ENCODE measurements at places on chromosomes 1 and 21.
A peak's percentile ranks its signal among the peaks of the same experiment; 100 is the strongest.

GRCh38 chr21:42629933-42630589, 23.4 kb upstream of the PDE9A start:
- no peak for DNase-seq

DNA sequence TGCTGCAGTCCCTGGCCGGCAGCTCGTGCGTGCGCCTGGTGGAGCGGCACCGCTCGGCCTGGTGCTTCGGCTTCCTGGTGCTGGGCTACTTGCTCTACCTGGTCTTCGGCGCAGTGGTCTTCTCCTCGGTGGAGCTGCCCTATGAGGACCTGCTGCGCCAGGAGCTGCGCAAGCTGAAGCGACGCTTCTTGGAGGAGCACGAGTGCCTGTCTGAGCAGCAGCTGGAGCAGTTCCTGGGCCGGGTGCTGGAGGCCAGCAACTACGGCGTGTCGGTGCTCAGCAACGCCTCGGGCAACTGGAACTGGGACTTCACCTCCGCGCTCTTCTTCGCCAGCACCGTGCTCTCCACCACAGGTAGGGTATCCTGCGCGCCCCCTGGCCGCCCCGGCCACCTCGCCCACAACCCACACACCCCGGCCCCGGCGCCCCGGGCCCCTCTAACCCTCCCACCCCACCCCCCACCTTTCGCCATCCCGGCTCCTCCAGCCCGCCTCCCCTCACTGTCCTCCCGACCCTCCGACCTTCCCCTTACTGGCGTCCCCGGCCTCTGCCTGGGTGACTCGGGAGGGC, 352 bp downstream of the KCNK1 start:
- DNase-seq = no peak

- DNase-seq = no peak
Observed at GRCh38 chr1:153560771-153561465, 4.7 kb downstream of the S100A2 start.

GRCh38 chr21:39972471-39972870, 105.2 kb downstream of the PCP4 start:
- no peak for DNase-seq

- no peak for DNase-seq
Observed at GRCh38 chr1:54814571-54814970, 13.4 kb upstream of the TTC22 start.

DNA sequence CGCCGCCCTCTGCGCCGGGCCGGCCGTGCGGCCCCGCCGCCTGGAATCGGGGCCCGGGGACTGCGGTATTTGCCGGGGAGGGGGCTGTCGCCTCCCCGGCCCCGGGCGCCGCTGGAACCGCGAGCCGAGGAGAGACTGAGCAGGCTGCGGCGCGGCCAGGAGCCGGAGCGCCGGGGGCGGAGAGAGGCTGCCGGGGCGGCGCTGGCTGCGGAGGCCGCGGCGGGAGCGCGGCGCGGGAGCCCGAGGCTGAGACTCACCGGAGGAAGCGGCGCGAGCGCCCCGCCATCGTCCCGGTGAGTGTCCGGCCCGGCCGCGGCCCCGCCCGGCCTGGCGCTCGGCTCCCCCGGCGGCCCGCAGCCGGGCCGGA, 746 bp downstream of the DYRK1A start:
- peak; percentile 12 for DNase-seq

GRCh38 chr1:57489358-57490036, 65.6 kb upstream of the DAB1 start:
- no peak for DNase-seq

GRCh38 chr1:67522793-67523192, 92.6 kb upstream of the SERBP1 start:
- DNase-seq = no peak

DNA sequence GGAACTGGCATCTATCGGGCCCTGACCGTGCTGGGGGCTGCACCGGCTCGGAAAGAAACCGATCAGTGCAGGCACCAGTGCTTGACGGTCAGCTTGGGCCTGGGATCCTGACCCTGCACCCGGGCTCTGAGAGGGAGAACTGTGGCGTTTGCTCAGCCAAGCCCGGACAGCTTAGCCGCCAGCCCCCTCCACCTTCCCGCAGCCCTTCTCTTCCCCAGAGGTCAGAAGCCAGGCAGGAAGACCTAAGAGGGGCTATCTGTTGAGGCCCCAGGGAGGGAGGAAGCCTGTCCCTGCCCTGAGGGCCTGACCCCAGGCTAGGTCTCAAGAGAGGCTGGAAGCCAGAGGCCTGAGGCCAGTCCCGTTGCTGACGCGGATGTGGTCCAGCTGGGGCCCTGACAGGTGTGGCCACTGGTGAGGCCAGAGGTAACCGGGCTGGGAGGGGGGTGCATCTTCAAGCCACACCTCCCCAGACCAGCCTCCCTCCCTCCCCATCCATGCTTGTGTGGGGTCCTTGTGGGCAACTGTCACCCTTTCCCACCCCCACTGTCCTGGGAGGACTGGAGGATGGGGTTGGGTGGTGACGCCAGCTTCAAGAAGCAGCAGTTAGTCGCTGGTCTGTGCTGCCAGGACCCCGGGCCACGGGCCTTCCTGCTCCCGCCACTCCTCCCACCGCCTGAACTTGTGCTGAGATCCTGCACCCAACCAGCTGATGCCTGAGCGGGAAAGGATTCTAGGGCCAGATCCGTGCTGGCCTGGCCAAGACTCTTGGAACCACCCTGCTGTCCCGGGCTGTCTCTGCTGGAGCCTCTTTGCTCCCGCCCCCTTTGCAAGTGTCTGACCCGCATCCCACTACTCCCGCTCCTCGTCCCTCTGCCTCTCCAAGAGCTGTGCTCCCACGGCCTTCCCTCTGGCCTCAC, 2.6 kb upstream of the DVL1 start:
- no peak for DNase-seq

DNA sequence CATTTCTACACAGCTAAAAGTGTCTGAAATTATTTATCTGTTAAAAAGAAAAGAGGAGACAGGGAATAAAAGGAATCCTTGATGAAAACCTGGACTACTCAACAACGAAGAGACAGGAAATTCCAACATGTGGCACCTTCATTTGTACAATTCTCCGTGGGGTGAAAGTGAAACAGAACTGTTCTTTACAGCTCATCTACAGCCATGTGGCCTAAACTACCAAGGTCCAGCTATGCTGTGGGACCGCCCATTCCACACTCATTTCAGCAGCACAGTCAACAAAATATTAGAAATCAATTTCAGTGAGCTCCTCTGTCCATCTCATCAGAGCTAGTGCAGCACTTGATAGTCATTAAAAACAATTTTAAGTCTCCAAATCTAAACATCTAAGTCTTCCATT, 44.0 kb downstream of the UBR4 start:
- no peak for DNase-seq

DNA sequence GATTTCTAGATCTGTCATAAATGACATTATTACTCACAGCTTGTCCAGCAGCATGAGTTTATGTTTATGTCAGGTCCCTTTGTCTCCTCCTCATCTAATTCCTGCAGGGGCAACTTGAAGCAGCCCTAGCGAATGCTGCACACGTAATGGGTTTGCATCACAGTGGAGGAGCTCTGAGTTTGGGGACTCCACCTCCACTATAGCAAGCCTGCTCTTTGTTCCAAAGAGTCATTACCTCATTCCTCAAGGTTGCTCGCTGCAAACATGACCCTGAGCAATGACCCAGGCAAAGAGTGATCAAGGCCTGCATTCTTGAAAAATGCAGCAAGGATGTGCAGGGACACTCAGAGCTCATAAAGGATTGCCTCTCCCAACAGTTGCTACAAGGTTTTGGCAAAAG, 261.9 kb downstream of the HHIPL2 start:
- no peak for DNase-seq

DNA sequence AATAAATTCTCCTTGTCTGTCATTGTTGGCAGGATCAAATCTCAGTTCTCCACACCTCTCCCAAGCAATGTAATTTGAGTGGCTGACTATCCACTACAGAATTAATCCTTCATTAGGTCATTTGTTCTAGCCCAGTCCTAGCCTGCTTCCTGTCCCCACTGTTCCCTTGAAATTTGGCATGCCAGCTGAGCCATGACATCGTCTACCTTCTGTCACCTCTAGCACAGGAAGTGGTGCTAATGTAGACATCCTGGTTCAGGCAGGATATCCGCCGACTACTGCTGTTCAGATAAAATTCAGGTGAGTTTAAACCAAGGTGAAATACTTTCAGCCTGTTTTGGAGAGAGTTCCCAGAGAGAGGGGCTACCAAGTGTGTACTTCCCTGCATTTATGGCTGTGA, 5.9 kb downstream of the CHRM3 start:
- no peak for DNase-seq

- no peak for DNase-seq
Observed at GRCh38 chr1:211158866-211159265, 24.9 kb upstream of the KCNH1 start.

- no peak for DNase-seq
Observed at GRCh38 chr1:44103270-44104131, 15.1 kb upstream of the KLF17 start.

DNA sequence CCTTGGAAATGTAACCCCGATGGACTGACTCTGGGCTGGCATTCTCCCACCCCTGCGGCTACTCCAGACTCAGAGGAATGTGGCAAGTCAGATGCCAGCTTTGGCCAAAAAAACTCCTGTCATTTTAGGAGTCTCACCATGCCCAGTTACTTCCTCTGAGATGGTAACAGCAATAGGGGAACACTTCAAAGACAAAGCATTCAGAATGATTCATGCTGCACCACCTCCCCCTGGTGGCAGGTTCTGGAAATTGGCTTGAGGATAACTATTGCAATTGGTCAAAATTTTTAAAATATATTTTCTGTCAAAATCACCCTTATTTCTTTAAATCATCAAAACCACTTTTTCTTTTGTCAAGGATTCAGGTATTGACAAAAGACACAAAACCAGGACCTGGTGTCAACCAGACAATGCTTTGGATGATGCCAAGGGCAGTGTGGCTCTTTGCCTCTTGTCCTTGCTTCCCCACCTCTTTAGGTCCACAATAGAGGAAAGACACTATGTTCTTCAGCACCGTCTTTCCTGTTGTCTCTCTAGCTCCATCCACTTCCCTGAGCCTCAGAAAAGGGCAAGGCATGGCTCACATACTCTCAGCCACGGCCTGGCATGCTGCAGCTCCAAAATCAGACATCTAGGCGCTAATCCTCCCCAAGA, 9.9 kb upstream of the CDCA8 start:
- DNase-seq = peak; percentile 46

DNA sequence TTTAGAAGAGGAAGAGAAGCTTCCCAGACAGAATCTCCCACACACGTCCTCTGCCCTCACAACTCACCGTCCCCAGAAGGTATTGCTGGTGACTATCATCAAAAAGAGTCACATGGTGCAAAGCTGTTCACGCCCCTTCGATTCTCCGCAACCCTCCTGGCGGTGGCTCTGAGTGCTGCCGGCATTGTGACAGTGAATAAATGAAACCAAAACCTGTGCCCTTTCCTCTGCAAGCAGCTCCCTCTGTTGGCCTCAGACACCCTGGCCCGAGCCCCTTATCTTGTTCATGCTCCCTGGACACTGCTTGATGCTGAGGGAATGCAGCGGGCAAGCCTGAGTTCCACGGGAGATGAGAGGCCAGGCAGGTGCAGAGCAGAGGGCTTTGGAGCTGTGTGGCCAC, 510.3 kb downstream of the NPHP4 start:
- no peak for DNase-seq

DNA sequence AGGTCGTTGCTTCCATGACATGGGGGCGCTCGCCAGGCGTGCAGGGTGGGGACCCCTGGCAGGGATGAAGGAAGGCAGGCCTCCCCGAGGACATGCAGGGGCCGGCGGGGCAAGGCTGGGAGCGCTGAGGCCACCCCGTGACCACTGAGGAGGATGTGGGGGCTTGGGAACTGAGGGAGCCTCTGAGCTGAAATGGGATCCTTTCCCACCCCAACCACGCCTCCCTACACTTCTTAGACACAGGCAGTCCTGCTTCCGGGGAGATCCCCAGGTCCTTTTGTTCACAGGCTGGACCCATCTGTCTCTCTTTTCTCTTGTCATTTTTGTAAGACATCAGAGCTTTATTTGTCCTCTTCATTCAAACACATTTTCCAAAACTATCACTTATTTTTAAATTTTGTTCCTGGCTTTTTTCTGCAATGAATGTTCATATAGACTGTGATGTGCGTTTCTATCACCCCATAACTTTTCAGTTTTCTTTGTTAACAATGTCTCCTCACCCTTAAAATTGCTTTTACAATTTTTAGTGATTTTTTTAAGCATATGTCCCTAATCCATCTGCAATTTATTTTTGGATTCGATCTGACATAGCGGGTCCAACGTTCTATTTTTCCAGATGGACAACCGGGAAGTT, 156.7 kb upstream of the BACE2 start:
- no peak for DNase-seq

DNA sequence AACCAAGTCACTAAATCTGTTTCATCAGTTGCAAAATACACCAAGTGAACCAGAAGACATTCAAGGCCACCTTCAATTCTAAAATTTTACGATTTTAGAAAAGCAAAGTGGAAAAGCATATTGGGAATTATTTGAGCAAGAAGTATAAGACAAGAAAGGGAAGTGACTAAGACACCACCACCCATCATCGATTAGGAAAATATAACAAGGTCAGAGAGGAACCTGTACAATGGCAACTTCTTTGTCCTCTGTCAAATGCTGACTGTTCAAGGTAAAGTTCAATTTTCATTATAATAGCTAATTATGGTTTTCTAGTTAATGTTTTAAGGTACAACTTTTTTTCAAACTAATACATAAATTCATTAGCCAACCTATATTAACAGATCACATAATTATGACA, 10.8 kb downstream of the FRRS1 start:
- DNase-seq = no peak

DNA sequence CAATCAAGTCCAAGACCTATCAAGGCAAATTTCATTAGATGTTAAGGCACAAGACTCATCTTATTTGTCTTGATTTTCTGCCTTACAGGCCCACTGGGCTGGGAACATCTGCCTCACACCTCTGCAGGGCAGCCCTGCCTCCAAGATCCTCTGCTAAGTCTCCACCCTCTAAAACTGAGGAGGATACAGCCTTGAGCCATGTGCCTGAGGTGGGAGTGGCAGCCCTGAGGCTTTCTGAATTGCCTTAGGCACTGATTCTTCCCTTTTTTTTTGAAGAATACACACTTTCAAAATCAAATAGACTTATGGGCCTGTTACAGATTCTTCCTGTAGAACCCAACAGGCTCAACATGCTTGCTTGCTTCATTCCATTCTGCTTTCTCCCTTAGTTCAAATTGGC, 544.3 kb upstream of the ADAMTS5 start:
- DNase-seq = no peak
